Thoracic aorta (tissue), 2 donors: ENCODE measurements at places on chromosomes 3 and 15.

- no peak for DNase-seq
These were observed 47.8 kb downstream of the LRRK1 start for GRCh38 chr15:100966997-100967396.

DNA sequence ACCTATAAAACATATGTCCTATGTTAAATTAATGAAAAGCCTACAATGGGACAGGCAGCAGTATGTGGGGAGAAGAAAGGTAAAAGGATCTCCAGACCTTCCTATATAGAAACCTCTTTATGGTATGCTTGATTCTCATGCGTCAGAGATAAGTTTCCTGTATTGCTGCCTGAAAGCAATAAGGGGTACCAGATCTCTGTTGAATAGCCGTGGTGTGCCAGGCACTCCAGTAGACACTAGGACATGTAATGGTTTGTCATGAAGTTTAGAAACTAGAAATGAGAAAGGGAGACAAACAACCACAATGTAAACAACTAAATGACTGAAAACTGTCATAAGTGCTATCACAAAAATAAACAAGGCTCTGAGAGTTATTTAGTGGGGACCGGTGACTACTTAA is 168.1 kb downstream of the EFHB start:
- no peak for DNase-seq

DNA sequence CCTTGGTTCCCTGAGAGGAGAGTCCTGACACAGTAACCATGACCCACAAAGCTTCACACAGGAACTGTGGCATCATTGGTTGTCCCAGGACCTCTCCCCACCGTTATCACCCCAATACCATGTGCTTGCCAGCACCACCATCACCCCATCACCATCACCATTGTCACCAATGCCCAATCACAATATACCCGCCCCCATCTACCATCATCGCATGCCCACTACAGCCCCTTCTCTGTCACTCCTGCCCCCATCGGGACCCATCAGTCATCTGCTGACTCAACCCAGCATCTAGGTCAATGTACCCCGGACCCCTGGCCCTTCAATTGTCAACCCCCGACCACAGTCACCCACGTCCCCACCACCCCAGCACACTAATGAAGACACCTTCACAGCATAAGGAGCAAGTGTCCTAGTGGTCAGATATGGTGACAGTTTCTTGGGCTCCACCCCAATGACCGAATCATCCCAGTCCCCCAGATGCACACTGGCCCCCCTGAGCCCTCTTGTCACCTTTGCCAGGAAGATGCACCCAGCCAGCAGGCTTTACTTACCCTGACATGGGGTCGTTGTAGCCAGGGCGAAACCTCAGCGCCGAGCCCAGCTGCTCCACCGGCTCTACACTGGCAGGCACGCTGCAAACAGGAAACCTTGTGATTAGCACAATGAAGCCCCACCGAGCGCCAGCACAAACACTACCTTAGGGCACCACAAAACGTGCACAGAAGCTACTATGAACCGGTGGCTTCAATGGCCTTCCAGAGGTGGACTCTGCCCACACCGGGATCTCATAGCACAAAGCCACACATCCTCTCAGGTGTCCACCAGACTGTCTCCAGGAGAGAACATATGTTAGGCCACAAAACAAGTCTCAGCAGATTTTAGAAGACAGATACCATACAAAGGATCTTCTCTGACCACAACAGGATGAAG is 25.1 kb downstream of the SHISA5 start:
- no peak for DNase-seq

DNA sequence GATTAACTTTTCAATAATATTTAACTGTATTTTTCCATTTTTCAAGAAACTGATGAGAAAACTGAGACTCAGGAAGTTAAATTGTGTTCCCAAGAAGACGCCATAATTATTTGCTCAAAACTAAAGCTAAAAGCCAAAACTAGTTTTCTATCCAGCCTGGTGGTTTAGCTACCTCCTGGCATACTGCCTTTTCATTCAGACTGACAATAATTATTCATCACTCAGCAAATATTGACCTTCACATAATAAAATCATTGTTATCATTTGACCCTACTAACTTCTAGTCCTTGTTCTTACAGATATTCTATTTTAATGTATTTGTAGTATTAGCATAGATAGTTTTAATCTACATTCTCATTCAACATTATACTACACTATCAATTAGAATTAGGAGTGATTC is 210.6 kb upstream of the GADL1 start:
- DNase-seq: no peak

DNA sequence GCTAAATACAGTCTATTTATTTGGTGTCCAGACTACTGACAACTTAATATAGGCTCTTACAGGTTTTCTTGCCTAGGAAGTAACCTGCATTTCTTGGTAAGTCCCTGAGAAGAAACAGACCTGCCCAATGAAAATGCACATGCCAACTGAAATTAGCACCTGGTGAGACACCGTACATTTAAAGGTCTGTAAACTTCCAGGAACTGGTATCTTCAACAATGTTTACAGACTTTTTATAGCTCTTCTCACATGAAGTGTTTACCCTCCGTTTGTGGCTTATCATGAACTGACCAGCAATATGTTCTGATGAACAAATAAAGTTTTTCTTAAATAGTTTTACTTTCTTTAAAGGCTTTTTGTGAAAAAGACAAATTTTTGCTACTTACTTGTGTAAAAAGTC is 93.3 kb downstream of the PCCB start:
- DNase-seq: no peak

GRCh38 chr3:128319107-128319506 is 147.6 kb downstream of the DNAJB8 start:
- no peak for DNase-seq

GRCh38 chr3:158519776-158520175 is 51.2 kb upstream of the MLF1 start:
- DNase-seq: no peak

DNA sequence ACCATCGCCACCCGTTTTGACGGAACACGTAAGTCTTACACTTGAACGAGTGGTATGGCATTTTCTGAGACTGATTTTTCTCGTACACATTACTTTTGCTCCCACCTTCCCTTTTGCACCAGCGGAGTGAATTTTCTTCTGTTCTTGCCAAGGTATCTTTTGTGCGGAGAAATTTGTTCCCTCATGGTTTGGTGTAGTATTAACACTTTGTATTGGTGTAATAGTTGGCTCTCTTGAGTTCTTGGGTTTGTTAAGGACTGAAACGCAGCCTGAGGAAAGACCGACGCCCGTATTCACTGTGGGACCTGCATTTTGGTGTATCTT is 420 bp downstream of the KCNH8 start:
- DNase-seq: no peak

DNA sequence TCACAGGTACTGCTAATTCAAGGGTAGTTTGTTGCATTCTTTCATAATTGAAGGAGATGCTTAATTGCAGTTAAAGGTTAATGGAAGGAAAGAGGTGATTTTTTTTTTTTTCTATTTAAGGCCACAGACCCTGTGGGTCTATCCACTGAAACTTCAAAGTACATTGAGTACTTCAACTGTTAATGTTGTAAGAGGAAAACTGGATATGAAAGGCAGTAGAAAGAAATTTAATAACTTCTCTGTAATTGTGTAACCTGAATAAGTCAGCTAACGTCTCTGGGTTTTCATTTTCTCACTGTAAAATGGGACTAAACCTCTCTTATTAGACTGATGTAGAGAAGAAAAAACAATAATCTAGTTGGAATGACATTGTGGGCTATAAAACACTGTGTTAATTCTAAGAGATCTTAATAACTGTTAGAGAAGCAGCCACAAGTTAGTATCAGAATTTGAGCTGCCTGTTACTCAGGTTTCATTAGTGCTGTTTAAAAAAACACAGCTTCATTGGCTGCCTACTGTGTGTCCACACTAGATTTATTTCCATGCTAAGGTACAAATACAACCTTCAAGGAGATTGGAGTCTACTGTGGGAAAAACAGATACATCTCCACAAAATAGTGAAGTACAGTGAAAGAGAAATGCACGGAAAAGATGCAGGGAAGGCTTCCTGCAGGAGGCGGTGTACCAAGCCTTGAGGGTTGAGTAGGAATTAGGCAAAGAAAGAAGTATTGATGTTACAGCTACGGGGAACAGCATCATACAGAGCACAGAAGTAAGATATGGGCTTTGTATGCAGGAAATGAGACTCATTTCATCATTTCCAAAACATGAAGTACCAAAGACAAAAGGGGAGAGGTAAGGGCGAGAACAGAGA is 483.6 kb downstream of the TAFA4 start:
- DNase-seq: no peak

- no peak for DNase-seq
These were observed 609.1 kb upstream of the BCHE start for GRCh38 chr3:166446291-166446690.

DNA sequence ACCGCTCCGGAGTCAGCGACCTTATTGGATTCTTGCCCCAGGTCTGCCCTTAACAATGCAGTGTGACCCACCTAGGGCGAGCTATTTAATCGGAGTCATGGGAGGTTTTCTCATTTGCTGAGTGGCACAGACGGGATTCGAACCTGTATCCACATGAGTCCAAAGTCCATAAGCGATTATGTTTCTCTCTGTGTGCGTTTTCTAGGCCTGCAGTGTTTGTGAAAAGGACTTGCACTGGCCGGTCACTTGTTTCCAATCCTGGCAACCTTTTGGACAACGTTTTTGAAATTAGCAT is 691 bp upstream of the HDGFL3 start:
- DNase-seq: no peak

DNA sequence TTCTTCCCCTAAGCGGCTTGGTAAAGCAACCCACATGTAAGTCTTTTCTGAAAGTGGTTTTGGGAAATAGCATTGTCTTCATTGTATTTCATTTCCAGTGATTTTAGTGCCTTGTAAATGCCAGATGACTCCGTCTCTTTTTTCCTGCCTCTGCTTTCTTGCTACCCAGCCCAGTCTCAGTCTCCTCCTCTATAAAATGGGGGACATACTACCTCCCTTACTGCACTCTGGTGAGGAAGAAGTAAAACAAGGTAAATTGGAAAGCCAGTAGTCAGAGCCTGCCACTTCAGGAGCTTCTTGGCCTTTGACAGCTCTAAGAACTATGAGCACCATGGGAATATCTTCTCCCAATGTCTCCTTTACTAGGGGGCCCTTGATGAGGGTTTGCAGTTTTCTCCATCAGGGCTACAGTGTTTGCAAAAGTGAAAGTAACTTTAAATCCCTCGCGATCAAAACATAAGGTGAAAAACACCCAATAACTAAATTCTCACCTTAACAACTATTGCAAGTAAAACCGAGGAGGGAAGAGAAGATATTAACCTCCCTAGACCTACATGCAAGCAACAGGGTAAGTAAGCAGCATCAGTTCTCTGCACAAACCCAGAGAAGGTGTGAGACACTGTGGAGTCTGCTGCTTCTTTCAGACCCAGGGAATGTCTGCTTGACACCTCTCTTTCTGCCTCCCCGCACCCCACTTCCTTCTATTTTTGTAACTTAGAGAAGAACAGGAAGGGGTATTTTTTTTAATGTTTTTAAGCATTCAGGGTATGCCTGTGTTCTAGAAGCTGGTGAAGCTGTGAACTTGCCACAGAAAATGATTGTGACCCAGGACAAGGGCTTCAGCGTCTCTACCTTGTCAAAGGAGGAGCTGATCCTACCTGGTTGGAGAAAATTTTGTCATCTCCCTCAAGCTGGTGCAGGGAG is 159.1 kb upstream of the EOMES start:
- no peak for DNase-seq

DNA sequence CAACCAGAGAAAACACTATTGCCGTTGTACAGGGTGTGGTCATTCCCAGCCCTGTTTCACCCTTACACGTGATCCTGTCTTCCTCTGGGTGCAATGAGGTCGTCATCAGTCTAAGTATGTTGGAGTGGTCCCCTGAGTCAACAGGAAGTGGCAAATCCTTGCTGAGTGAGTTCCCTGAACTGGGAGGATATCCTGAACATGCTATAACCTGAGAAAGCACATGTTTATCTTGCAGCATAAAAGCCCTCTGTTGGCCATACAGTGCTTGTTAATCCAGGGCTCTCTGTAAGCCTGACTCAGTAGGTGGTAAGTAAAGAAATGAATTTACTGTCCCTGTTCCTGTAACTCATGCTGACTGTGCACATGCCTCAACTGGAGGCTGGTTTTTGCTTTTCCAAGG is 477.8 kb upstream of the RGMA start:
- DNase-seq: no peak

GRCh38 chr3:18372786-18373405 is 52.2 kb downstream of the SATB1 start:
- no peak for DNase-seq

GRCh38 chr3:111617912-111618601 is 22.9 kb upstream of the ZBED2 start:
- DNase-seq: no peak

GRCh38 chr3:128448491-128448890 is 18.2 kb downstream of the DNAJB8 start:
- DNase-seq: no peak

DNA sequence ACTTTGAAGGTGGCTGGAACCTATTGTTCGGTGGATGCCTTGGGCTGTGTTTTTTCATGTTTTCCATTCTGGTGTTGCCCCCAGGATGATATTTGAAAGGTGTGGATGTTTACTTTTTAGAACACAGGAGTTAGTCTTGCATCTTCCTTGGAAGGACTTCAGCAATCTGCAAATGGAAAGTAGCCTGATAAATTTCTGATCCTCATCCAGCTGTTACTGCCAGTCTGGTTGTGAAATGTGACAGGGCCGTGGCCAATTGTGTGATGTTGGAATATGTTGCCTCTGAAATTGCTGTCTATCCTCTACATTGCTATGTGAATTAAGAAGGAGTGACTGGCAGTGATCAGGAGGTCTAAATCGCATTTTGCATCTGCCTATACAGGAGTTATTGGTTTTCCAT is 382.5 kb upstream of the C2CD4B start:
- DNase-seq: no peak

- no peak for DNase-seq
These were observed 78.9 kb downstream of the CDIN1 start for GRCh38 chr15:36658312-36658711.

DNA sequence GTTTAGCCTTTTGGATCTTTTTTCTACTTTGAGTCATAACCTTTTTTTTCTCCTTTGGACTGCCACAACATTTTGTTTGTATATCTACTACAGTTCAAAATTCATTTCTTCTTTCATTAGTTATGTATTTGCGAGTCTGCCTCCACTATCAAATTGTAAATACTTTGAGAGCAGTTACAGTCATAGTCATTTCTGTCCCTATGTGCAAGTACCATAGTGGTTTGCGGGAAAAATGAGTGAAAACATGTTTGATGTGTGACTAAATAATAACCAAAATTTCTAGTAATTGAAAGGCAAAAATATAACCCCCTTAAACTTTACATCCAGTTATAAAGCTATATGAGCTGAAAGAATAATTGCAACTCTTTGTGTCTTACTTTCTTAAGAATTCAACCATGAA is 45.8 kb upstream of the CCDC50 start:
- DNase-seq: no peak

- no peak for DNase-seq
These were observed 8.9 kb upstream of the PRKCD start for GRCh38 chr3:53151870-53152660.

- no peak for DNase-seq
These were observed 11.6 kb downstream of the ETV5 start for GRCh38 chr3:186097317-186097662.
